Stimulated activated CD8-positive, alpha-beta memory T cell treated with anti-CD3 and anti-CD28 coated beads, Interleukin-4, amount 100 ng/mL, for 1 hour (primary cell): ENCODE measurements at places on chromosomes 12 and 14.
A peak's percentile ranks its signal among the peaks of the same experiment; 100 is the strongest.

DNA sequence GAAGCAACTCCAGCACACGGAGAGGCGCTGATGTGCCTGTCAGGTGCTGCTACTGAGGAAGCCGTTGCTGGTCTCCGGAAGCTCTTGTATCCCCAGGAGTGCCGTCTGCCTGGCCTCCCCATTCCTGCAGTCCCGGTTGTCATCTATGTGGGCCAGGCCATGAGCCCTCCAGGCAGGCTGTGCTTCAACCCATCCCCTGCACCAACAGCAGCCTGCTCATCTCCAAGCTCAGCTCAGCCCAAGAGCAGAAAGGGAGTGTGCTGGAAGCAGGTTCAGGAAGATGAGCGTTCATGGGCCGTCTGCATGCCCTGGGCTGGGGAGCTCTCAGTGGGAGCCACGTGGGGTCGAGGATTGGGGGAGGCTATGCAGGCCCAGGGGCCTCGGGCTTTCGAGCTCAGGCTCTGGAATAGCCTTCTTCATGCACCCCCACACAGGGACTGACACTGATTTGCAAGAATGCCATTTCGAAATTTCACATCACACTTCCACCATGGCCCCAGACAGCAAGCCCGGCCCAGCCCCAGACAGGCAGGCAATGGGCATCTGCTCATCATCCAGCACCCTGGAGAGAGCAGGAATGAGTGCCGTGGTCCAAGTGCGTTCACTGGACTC, 164.5 kb downstream of the KIF26A start:
- DNase-seq, result no peak

DNA sequence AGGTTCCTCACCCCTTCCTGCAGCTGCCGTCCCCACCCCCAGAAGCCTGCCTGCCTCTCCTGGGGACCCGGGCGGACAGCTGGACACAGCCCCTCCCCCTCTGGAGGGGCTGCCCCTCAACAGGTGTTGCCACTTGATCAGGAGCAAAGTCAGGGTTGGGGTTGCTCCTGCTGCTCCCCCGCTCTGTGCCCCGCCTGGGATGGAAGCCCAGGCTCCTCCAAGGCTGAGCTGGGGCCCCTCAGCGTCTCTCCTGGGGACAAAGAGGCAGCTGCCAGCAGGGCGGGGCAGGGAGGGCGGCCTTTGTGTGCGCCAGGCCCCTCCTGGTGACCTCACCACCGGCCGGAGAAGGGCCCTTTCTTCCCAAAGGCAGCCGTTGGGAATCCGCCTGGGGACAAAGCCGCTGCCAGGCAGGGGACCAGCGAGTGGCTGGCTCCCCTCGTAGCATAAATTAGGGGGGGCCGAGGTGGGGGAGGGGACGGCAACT, 13.7 kb downstream of the TRMT61A start:
- DNase-seq, result no peak

GRCh38 chr12:103947871-103948555, 17.7 kb upstream of the TDG start:
- DNase-seq, result no peak

GRCh38 chr12:95177201-95177768, 40.0 kb downstream of the FGD6 start:
- no peak for DNase-seq

- no peak for DNase-seq
These were observed 75.4 kb downstream of the IFT81 start for GRCh38 chr12:110199339-110200123.

GRCh38 chr12:54975875-54976274, 8.7 kb downstream of the TESPA1 start:
- DNase-seq, result no peak

- DNase-seq, result peak; percentile 55
These were observed 896 bp downstream of the EIF5 start for GRCh38 chr14:103334644-103335622.

- no peak for DNase-seq
These were observed 96.8 kb downstream of the SRGAP1 start for GRCh38 chr12:63941166-63941800.

DNA sequence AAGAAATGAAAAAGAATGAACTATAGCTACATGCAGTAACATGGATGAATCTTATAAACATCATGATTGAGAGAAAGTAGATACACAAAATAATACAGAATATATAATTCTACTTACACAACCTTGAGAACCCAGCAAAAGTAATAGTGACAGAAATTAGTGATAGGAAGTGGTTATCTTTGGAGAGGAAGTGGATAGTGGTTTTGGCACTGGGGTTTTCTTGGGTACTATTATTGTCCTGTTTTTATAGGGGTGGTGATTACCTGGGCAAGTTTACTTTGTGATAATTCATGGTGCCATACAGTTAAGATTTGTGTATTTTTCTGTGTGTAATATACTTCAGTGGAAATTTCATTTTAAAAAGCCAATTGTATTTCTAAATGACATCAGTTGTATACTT, 352.7 kb downstream of the AEBP2 start:
- DNase-seq, result no peak

- DNase-seq, result no peak
These were observed 11.6 kb upstream of the RAN start for GRCh38 chr12:130860311-130860710.

- DNase-seq, result no peak
These were observed 11.0 kb downstream of the GPR135 start for GRCh38 chr14:59454139-59454538.
